ENCODE measurements at places on chromosomes 1 and 21.

DNA sequence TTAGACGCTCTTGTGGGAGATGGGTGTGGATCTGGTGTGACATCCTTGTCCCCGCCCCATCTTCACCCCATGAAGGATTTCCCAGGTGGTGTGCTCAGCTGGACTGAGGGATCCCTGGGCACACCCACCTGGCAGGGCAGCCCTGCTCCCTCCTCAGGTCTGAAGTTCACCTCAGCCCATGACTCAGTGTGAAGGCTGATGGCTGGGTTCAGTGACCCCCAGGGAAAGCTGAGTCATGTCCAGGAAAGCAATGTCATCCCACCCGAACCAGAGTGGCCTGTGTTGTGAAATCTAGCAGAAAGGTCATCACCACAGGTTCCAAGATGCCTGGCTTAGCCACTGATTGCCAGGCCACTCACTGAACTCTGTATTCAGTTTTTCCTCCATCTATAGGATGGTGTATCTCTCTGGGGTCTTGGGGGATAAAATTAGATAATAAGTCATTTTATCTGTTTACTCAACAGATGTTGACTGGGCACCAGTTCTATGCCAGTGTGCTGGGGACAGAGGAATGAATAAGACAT is 97.7 kb upstream of the JUN start:
- DNase-seq, result no peak

DNA sequence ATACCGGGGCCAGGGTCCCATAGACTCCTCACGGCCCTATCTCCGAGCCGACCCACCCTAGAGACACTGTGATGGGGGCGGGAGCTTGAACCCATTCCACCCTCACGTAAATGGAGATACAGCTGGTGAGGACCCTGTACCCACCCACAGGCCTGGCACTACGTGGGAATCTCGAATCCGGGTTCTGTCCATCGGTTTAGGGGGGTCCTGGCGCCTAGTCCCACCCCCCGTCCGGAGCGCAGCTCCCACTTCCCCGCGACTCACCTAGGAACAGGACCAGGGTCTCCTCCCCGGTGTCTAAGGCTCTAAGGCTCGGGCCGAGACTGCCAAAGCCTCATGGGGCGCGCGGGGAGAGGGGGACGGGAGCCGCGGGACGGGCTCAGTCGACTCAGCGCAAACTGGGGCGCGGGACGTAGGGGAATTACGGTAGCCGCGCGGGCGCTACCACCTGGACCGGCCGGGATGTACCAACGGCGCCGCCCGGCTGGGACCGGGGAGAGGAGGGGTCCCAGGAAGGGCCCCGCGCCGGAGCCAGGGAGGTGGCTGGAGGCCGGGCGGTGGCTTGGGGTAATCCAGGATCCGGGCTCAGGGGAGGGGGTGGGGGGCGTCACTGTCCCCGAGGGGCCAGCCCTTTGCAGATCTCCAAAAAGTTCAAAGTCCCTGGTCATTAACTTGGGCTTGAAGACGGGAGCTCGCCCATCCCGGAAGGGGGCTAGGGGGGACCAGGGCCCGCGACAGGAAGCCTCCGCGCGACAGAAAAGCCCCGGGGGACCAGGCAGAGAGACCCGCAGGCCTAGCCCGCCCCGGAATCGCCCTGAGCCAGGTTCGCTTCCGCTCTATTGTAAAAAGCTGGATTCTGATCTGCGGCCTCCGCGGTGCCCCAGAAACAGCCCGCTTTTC is 1.0 kb downstream of the PLEKHG5 start:
- DNase-seq, result peak; percentile 83

DNA sequence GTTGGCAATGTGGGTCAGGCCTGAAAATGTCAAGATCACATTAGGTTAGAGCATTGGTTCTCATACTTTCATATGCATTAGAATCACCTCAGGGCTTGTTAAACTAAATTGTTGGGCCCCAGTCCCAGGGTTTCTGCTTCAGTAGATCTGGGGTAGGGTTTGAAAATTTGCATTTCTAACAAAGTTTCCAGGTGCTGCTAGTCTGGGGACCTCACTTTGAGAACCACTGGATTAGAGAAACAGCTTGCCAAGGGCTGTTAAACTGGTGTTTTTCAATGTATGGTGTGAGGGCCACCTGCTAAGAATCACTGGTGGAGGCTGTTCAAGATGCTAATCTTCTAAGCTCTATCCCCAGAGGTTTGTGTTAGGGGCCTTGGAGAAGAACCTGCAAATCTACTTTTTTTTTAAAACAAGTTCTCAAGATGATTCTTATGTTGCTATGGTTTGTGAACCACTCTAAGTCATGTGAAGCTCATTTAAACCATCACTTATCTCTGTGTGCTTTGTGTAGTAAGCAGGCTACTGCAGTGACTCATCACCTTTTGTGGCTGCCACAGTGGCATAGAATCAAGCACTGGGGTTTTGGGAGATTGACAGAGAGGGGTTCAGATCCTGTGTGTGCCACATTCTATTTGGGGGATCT is 152.2 kb downstream of the S1PR1 start:
- DNase-seq, result no peak

- DNase-seq, result no peak
These were observed 52.8 kb upstream of the STUM start for GRCh38 chr1:226495716-226496115.

- no peak for DNase-seq
These were observed 74.5 kb downstream of the MRPS6 start for GRCh38 chr21:34147792-34148418.

DNA sequence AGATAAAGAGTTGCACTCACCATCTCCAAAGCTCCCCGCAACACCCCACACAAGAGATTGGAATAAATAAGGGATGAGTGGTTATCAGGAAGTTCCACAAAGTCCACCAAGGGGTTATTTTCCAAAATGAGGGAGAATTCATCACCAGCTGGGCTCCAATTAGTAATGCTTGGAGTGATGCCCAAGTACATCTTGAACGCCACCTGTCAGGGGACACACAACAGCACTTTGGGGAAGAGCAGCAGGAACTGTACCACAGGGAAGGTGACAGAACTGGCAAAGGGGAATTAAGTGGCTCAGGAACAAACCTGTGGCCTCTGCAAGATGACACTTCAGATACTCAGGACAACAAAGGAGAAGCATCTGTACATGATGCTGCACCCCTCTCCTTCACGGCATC is 11.5 kb downstream of the TRAPPC3 start:
- no peak for DNase-seq

DNA sequence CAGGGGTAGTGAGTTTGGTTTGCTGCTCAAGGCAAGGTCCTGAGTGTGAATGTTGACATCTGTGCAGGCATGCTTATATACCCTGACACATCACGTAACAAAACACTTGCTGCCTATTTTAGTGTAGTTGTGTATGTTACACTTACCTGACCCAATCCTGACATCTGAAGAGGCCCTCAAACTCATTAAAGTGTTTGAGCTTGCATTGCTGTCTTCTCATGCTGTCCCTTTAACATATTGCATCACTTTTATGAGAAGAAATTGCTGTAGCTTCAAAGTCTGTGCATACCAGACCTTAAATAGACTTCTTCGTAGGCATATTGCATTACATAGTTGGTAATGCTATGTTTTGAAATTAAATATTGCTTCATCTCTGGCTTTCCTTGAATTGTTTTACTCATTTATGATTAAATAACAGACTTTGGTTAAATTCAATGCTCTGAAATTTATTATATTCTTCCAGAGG is at the start of gene KRTAP19-3:
Gene KRTAP19-3, minus strand, starts transcription at position 51 of the 466 bp plus-strand sequence. CDS start 56 bp downstream, outside the sequence.
- DNase-seq, result no peak

GRCh38 chr21:32331444-32332305 is 33.0 kb downstream of the MRAP start:
- DNase-seq, result no peak

DNA sequence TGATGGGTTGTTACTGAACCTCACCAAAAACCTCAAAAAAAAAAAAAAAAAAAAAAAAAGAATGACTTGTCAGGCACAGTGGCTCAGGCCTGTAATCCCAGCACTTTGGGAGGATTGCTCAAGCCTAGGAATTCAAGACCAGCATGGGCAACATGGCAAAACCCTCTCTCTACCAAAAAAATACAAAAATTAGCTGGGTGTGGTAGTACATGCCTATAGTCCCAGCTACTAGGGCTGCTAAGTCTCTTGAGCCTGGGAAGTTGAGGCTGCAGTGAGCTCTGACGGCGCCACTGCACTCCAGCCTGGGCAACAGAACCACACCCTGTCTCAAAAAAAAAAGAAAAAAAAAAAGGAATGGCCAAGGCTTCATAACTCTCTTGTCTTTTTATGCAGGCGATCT is 11.1 kb downstream of the CHAF1B start:
- DNase-seq, result no peak

DNA sequence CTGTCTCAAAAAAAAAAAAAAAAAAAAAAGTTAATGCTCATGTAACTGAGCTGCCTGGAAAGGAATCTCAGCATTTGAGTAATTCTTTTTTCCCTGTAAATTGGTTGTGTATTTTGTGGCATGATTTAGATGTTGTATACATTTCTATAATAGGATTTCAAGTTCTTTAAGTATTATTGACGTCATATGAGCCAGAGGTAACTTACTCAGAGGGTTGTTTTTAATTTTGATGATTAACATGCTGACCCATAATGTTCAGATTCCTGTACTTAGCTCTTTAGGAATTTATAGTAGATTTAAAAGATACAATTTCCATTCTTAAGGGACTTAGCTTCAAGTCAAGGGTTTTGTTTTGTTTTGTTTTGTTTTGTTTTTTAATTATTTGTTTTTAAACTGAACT is 120.4 kb downstream of the CACHD1 start:
- DNase-seq, result no peak

- no peak for DNase-seq
These were observed 29.1 kb upstream of the CNN3 start for GRCh38 chr1:94955767-94956632.

DNA sequence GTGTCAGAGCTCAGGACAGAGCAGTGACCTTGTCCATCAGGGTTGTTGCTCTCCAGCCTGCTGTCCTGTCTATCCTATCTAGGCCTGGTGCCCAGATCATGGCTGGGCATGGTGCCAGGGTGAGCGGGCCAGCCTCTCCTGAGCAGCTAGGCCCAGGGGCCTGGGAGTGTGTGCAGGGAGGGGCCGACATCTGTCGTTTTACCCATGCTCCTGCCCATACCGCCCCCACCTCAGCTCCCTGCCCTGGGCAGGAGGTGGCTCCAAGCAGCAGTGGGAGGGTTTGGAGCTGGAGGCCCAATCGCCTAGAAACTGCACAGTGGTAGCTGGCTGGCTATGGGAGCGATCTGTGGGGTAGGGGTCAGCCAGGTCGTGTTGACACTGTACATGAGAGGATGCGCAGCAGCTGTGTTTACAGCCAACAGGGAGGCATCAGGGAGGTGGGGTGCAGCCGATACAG is 6.5 kb downstream of the INSRR start:
- DNase-seq, result peak; percentile 26

- DNase-seq, result peak; percentile 40
These were observed 106.9 kb downstream of the ZNF281 start for GRCh38 chr1:200302921-200303290.

- no peak for DNase-seq
These were observed 11.6 kb upstream of the PTPN7 start for GRCh38 chr1:202172015-202172355.

DNA sequence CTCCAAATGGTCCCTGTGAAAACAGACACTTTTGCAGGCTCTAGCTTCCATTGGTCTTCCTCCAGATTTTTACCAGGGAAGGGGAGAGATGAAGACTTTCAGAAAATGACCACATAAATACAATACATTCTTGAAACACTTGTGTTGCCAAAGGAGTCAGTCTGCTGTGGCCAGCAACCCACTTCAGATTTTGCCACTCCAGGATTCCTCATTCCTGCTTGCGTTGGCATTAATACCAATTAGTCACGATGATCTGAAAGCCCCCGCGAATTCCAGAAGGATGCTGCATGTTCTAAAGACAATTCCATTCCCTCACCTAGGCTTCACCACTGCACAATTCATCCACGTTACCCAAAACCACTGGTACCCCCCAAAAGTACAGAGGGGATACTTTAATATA is 7.9 kb upstream of the BACE2 start:
- DNase-seq, result no peak
